ENCODE measurements at places on chromosomes 3 and 15.

DNA sequence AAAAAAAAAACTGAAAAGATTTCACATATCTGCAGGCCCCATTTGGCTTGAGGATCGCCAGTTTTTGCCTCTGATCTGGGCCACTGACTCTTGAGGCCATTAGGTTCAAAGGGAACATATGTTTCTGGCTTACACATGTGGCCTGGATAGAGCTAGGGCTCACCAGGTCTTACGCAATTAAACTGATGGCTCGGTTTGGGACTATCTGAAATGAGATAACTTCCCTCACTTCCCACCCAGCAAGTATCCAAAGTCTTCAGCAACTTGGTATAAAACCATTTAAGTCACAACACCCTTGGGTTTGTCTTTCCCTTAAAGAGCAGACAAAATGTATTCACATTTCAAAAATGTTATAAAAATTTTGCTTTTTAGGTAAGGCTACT is 36.3 kb downstream of the LRIG1 start:
- no peak for DNase-seq

DNA sequence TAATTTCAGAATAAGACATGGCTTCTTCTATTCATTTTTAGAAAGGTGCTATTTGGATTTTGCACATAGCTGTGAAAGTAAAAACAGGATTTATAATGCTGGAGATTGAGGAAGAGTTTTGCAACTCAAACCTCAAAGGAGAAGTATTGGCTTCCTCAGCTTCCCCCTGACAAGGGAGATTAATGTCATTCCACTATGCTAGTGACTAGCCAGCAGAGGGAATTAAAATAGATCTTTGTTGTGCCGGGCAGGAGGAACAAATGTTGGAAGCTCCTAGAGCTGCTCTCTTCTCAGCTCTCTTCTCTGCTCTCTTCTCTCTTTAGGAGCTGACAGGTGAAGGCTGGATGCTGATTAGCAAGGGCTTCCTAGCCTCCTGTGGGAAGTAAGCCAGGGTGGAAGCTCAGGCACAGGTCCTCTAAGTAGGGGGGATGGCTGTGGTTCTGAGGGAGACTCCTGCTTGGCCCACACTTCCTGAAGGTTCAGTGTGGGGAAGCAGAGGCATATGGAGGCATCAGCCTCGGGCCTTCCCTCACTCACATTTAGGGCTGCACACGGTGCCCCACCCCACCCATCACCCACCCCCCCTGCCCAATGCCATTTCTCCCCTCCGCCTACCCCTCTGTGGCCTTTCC is 29.6 kb downstream of the CX3CR1 start:
- DNase-seq = no peak

GRCh38 chr3:127467391-127467790 is 123.1 kb downstream of the TPRA1 start:
- no peak for DNase-seq

GRCh38 chr15:78429477-78429876 is 8.5 kb upstream of the IREB2 start:
- no peak for DNase-seq

DNA sequence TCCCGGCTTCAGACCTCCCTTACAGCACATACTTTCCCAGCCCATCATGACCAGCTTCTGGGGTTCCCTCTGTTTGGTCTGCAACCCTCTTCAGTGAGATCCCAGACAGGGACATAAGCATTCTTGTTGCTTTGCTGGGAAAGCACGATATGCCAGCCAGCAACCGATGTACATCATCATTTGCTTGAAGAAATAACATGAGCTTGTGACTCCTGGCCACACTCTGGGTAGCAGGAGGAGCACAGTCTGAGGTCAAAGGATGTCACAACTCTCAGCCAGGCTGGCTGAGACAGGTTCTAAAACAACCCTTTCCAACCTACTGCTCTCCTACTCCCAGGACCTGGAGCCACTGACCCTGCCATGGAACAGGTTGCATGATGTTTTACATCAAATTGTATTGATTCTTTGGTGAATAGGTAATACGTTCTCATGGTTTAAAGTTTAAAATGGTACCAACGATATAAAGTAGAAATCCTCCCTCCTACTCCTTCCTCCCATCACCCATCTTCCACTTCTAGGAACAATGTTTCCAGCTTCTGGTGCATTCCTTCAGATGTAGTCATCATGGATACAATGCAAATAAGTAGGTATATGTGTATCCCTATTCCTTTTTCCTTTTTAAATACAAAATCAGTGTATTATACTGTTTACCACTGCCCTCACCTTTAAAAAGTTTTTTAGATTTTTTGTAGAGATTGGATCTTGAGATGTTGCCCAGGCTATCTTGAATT is 190.3 kb downstream of the OPA1 start:
- DNase-seq = no peak

DNA sequence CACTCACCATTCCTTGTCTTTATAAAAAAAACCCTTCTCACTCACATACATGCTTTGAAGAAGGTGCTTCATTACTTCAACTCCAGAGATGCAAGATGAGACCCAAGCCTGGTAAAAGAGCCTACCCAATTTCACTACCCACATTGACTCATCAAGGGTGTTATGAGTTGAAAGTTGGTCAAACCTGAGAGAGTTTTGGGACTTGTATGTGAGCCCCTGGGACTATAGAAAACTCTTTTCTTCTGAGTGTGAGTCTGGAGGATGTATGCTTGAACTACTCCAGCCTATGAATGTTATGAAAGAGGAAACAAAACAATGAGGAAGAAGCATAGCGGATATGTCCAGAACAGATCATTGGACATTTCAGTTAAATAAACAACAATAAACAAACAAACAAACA is 106.5 kb upstream of the SATB1 start:
- DNase-seq = no peak

GRCh38 chr3:52845157-52845556 is 10.3 kb upstream of the MUSTN1 start:
- peak; percentile 31 for DNase-seq

- no peak for DNase-seq
These were observed 61.9 kb upstream of the ROPN1 start for GRCh38 chr3:124053871-124054270.

Data from brain microvascular endothelial cell (primary cell).